GM12878 (cell line): ENCODE measurements at places on chromosomes 5 and 9. TPM values are rescaled to one million over a fixed set of nuclear protein-coding genes. Genes with fewer than 3 reads are reported as not detected.
A peak's percentile ranks its signal among the peaks of the same experiment; 100 is the strongest.

DNA sequence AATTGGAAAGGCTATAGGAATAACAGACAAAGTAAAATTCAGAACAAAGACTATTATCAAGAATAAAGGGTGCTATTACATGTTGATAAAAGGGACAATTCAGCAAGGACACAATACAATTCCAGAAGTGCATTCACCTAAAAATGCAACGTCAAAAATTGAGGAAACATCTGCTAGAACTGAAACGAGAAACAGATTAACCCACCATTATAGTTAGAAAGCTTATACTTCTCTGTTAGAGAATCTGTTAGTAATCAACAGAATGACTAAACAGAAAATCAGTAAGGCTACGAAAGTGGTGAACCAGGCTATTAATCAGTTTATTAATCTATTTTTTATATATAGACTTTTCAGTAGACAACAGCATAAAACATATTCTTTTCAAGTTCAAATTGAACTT is 14.8 kb downstream of the FCN1 start:
- no peak for DNase-seq

GRCh38 chr9:35960039-35960655 is 2.2 kb upstream of the OR2S2 start:
- DNase-seq, result no peak

The DAB2IP gene
- polyA plus RNA-seq, result not detected in 2 replicates

DNA sequence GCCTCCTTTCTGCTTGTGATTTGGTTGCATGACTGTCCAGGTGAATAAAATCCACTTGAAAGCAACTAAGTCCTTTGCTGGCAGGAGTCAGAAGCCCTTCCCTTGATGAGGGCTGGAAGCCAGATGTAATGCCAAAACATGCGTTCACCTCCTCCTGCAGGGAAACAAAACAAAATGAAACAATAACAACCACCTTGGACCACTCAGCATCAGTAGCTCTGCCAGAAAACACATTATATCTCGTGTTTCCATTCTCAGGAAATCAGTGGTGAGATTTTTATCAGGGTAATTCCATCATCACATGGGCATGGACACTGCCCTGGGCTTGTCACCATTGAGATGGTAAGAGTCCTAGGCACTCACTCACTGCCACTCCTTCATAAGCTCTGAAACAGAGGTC is 350.3 kb upstream of the ACTBL2 start:
- DNase-seq, result no peak

DNA sequence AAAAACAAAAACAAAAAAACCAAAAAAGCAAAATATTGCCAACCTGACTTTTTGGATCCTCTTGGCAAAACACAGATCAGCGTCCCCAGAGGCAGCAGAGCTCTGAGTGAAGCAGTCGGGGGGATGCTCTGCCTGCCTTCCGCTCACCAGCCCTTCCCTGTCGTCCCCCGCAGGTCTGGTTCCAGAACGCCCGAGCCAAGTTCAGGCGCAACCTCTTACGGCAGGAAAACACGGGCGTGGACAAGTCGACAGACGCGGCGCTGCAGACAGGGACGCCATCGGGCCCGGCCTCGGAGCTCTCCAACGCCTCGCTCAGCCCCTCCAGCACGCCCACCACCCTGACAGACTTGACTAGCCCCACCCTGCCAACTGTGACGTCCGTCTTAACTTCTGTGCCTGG is 20.7 kb downstream of the LHX2 start:
- DNase-seq, result no peak

- no peak for DNase-seq
Measured at GRCh38 chr9:3361116-3361515, 164.7 kb downstream of the RFX3 start.

DNA sequence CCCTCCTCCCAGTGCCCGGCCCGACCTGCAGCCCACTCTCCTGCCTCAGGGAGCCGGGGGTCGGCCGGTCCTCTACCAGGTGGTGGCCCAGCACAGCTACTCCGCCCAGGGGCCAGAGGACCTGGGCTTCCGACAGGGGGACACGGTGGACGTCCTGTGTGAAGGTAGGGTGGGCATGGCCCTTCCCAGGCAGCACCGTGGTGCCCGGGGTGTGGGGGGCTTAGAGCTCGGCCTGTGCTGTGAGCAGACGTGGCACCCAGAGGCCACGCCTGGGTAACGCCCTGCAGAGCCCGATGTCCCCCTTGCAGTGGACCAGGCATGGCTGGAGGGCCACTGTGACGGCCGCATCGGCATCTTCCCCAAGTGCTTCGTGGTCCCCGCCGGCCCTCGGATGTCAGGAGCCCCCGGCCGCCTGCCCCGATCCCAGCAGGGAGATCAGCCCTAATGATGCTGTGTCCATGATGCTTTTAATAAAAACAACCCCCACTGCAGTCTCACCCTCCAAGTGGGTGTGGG is 7.2 kb downstream of the ENTPD8 start:
- no peak for DNase-seq

- no peak for DNase-seq
Measured at GRCh38 chr9:127396253-127396807, 639 bp upstream of the SLC2A8 start.

The LIX1 gene
- 0.05 TPM in 1 of 2 replicates, not detected in the other for polyA plus RNA-seq

The BOD1 gene
- polyA plus RNA-seq, result 30.7 and 30.8 TPM in 2 replicates

The TTLL11 gene
- polyA plus RNA-seq, result 2.8 and 3.0 TPM in 2 replicates

DNA sequence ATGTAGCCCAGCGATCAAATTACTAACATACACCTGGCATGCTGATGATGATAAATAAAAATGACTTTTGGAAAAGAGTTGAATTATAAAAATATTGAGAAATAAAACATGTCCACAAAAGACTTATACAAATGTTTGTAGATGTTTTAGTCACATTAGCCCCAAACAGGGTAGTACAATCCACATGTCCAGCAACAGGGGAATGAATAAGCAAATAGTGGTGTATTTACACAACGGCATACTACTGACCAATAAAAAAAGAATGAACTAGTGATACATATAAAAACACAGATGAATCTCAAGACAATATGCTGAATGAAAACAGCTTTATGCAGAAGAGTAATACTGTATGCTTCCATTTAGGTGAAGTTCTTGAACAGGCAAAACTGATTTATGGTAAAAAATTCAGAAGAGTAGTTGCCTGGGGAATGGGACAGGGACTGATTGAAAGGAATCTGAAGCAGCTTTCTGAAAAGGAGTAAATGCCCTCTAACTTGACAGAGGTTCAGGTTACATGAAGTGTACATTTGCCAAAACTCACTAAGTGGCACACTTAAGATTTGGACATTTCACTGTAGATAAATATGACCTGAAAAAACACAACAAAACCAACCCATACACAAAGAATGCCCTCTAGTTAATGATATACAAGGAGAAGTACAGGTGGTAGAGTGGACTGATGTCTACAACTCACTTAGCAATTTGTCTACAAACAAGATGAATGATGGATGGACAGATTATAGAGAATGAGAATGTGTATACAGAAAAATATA is 35.4 kb downstream of the ACTL7A start:
- no peak for DNase-seq

DNA sequence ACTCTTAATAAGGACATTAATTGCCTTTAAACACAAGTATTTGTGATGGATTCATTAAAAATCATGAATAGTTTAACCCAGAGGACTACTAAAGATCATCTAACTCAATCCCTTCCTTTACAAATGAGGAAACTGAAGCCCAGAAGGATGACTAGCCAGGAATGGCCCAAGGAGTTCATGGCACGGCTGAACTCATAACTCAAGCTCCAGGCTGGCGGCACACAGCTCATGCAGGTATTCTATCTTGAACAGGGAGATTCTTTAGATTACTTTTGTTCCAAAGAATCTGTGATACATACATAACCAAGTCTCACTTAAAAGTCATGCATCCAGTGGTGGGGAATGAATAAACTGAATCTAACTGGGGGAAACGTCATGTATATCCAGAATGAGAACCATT is 495.5 kb downstream of the ACTL7B start:
- no peak for DNase-seq

DNA sequence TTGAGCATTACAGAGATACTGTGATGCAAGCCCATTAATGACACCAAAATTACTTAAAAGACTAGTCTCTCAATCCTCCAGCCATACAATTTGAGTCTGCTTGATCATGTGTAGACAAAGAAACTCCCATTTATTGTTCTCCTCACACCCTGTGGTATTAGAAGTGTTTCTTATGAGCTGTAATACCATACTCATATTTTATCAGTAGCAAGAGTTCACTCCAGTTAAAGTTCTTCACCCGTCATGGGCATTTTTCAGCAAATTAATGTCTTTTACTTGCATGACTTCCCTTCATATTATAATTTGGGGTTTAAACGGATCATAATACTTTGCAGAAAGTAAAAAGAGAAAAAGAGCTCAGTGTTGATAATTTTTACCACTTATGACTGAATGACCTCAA is 242.9 kb downstream of the BNC2 start:
- no peak for DNase-seq

The IL7R gene
- 0.63 and 0.74 TPM in 2 replicates for polyA plus RNA-seq

DNA sequence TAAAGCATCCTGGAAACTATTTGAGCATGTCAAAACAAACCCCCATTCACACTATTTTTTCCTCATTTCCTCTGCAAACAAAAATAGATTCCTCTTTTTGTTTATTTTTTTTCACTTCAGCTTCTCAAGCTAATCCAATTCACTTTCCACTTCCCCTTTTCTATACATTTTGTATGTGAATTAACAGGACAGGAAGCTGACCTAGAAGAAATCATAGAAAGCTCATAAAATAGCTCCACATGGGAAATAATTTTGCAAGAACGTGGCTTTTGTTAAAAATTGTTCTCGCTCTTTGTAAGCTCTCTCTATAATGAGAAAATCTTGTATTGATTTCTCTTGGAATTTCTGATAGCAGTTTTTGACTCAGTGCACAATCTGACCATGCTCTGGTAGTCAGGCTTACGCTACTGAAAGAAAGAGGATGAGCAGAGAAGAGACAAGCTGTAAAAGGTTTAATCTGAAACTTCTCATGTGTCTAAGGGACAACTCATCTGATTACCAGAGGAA is 215.8 kb downstream of the ADAMTS12 start:
- DNase-seq, result peak; percentile 76

DNA sequence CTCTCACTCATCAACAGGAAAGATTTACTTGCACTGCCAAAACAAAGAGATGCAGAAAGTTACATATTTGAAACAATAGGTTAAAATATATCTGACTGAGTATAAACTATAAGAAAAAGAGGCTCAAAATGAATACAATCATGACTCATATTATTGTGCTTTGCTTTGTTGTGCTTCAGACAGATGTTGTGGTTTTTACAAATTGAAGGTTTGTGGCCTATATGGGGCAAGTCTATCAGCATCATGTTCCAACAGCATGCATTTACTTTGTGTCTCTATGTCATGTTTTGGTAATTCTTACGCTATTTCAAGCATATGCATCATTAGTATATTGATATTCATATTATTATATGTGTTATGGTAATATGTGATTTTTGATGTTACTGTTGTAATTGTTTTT is 330.0 kb downstream of the PRR16 start:
- DNase-seq, result no peak

The IL33 gene
- polyA plus RNA-seq, result 0.08 TPM in 1 of 2 replicates, not detected in the other

DNA sequence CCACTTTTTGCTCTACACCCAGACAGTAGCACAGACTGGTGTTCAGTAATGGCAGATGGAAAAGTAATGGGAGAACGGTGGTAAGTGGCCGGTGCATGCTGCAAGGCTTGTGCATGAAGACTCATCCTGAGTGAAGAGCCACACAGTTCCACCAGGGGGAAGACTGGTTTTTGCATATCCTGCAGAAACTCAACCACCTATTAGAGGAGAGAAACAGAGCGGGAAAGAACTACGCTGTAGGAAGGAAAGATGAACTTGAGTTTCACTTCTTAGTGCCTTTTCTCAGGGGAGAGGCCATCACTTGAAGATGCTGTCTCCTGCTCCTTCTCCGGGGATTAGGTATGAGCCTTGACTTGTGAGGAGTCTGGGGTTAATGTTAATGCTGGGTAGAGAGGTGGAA is 9.4 kb upstream of the PRSS3 start:
- DNase-seq, result no peak

The DND1 gene
- polyA plus RNA-seq, result 0.40 TPM in 1 of 2 replicates, not detected in the other

- DNase-seq, result no peak
Measured at GRCh38 chr5:64680289-64680688, 10.0 kb upstream of the SHISAL2B start.

- DNase-seq, result no peak
Measured at GRCh38 chr5:138573223-138573622, 2.0 kb downstream of the HSPA9 start.

- DNase-seq, result no peak
Measured at GRCh38 chr5:45643056-45643455, 53.1 kb downstream of the HCN1 start.

The PCDHGB2 gene
- polyA plus RNA-seq, result 0.14 and 0.16 TPM in 2 replicates

- no peak for DNase-seq
Measured at GRCh38 chr9:94068257-94068656, 16.0 kb upstream of the PTPDC1 start.

DNA sequence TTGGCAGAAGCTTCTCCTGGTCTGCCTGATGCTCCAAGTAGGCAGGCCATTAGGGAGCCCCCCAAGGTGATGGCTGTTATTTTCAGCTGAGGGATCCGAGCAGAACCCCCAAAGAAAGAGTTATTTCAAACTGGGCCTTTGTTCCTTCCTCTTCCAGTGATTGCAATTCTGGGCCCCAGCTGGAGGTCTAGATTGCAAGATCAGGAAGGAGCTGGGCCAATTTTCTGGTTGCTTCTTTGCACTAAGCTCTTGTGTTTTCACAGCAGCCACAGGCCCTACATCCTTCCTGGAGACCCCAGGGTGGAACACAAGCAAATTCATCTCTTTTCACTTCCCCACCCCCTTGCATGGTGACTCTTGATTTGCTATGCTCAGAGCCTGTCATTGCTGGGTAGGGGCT is 215.0 kb downstream of the SEMA6A start:
- DNase-seq, result no peak

GRCh38 chr9:13387734-13388067 is 108.2 kb upstream of the MPDZ start:
- DNase-seq, result no peak

The LEAP2 gene
- 2.3 and 2.6 TPM in 2 replicates for polyA plus RNA-seq

- no peak for DNase-seq
Measured at GRCh38 chr9:136107155-136107952, 11.3 kb downstream of the TMEM250 start.

- DNase-seq, result no peak
Measured at GRCh38 chr5:149156435-149157083, 15.3 kb downstream of the ABLIM3 start.

The STKLD1 gene
- polyA plus RNA-seq, result 0.13 and 0.57 TPM in 2 replicates

DNA sequence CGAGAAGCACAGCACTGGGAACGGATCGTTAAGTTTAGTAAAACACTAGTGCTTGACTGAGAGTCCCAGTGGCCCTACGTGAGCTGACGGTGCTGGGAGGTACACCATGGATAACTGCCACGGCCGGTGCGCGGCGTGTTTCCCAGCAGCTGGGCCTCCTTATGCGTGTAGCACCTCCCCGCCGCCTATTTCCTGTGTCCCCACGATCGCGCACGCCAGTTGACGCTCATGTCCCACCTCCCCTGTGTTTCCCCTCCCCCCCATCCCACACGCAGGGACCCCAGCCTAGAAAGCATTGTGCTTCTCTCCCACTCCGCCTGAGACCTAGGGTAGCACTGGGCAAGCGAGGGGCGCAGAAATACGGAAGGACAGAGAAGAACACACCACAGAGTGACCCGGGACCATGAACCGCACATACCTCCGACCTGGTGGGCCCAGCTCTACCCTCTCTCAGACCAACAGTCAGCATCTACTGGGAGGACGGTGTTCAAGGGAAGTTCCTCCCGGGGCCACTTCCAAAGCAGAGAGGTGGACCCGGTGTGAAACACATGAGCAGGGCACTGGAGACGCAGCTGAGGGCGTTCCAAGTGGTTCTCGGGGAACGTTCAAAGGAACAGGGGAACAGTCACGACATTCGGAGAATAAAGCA is 45.6 kb downstream of the DBH start:
- no peak for DNase-seq

- no peak for DNase-seq
Measured at GRCh38 chr5:127077366-127077765, 4.1 kb upstream of the C5orf63 start.
